ENCODE measurements at places on chromosomes 5 and 9.

DNA sequence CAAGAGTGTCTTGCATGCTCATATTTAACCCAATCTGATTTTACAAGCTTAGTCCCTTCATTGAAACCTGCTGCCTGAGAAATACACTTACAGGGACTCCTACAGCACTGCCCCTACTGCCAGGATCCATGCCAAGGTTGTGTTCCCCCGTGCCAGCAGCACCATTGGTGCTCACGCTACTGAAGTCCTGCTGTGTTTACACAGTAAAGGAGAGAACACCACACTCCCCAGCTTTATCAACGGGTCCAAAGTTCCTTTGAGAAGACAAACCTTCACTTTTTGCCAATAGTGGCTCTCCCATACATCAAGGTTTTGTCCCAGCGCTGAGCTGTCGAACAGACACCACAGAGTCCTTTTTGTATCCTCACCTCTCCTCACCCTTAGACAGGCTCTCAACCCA, 155.1 kb upstream of the WWC1 start:
- DNase-seq, result no peak

- DNase-seq, result no peak
These were observed 143.4 kb downstream of the HSPA4 start for GRCh38 chr5:133195250-133195649.

GRCh38 chr5:139470821-139471300, at the start of gene SMIM33:
TSS of gene SMIM33 (plus strand) at chr5:139471004. CDS start at chr5:139471122, 118 bp downstream.
- DNase-seq, result no peak

- DNase-seq, result no peak
These were observed 502.8 kb downstream of the NTRK2 start for GRCh38 chr9:85172001-85172978.

- DNase-seq, result no peak
These were observed 173.0 kb downstream of the OLFM1 start for GRCh38 chr9:135260221-135261180.

- DNase-seq, result no peak
These were observed 107.2 kb upstream of the ZNF462 start for GRCh38 chr9:106755736-106756135.

- no peak for DNase-seq
These were observed 595.4 kb downstream of the IRX1 start for GRCh38 chr5:4191041-4191440.

GRCh38 chr5:73160239-73160671, 12.7 kb upstream of the TMEM174 start:
- no peak for DNase-seq

GRCh38 chr5:140565024-140565779, 574 bp downstream of the SLC35A4 start:
- no peak for DNase-seq

DNA sequence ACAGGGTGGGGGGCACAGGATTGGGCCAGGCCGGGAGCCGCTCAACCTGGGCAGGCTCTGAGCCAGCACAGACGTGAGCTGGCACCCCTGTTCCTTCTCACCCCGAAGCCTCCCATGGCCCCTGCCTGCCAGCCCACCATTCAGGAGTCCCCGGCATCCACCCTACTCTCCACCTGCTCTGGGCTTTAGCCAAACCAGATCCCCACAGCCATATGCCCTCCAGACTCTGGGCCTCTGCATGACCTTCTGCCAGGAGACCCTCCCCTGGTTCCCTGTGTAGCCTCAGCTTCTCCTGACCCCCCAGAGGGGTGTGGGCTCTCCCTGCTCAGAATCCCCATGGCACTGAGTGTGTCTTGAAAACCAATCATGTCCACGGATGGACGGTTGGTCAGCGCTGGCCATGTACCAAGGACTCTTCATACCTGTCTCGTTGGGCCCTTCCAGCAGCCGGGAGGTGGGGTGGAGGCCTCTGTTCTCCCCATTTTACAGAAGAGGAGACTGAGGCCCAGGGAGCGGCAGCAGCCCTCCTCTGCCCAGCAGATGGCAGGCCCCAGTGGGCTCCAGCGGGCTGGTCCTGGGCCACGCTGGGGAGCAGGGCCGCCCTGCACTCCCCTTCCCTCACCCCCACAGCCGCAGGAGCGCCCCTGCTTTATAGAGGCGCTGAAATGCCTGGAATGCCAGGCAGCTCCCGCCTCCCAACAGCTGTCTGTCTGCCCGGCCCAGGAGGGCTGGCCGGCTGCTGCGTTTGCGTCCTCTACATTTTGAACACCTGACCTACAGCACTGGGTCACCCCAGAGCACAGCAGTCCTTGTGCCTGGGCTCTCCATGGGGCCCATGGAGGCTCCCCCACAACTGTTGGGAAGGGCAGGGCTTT, 3.5 kb upstream of the MYMK start:
- DNase-seq, result no peak

DNA sequence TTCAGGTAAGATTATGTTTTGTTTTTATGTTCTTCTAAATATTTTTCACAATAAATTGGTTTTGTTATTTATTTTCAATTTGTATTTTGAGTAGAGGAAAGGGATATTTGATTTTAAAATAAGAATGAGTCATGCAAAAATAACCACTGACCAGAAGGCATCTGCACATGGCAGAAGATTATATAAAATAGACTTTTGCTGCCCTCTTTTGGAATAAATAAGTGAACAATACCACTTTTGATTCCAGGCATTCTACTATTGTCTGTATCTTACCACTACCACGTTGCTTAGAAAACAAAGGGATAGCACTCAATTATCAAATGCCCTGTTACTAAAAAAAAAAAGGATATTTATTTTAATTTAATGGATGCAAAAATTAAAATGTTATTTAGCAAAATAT, 227.3 kb upstream of the ITGA1 start:
- DNase-seq, result no peak

- DNase-seq, result no peak
These were observed 30.1 kb upstream of the HAPLN1 start for GRCh38 chr5:83750749-83751148.

GRCh38 chr5:36724467-36725332, 118.3 kb downstream of the SLC1A3 start:
- no peak for DNase-seq

- no peak for DNase-seq
These were observed 33.3 kb upstream of the SPATA31D4 start for GRCh38 chr9:81894891-81895290.

GRCh38 chr9:5425006-5425628, 12.6 kb downstream of the PLGRKT start:
- no peak for DNase-seq

DNA sequence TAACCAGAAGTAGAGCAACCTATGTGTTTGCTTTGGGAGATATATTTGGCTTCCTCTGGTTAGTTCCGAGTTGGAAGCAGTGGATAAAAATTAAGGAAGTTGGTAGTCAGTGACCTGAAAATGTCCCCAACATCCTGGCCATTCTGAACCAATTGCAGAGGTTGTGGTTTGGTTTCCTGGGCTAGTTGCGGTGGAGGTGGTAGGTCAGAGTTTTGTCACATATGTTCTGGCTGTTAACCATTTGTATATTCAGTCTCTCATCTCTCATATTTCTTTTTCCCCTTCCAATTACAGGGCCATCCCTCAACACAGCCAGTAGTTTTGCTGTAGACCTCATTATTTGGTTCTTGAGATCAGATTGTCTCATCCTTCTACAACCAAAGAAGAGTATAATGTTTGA, 1026.9 kb downstream of the PTPRD start:
- DNase-seq, result no peak
